ENCODE measurements at places on chromosomes 7 and 10. TPM values are rescaled to one million over a fixed set of nuclear protein-coding genes. Genes with fewer than 3 reads are reported as not detected.

GRCh38 chr10:91590904-91591796 is 41.7 kb downstream of the PPP1R3C start:
- DNase-seq = no peak

DNA sequence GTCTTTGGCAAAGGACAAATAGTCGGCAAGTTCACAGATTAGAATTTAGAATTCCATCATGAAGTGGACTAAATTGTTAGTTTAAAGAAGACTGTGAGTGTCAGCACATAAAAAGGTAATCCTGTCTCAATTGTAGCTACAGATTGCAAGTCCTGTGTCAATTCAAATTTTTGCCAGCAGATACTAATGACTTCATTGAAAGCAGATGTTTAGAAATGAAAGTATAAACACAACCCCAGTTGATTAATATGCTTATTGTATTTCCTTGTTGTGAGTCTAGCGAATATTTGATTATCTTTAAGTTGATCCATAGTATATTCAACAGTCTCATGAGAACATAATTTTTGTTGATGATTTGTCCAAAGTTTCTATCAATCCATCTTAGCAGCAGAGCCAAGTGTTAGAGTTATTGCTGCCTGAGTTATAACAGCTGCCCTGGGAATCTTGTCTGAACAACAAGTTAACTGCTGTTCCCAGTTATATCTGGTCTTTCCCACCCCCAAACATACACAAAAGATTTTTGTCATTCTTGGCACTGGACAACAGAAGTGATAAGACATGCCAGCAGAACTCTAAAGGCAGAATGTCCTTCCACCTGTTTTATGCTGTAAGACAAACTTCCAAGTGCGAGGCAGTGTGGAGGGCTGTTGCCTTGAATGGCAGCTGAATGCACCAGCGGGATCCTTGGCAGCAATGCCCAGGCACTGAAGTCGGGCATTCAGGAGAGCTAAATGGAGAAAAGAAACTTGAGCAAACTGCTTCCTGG is 21.3 kb upstream of the HERPUD2 start:
- DNase-seq = no peak

DNA sequence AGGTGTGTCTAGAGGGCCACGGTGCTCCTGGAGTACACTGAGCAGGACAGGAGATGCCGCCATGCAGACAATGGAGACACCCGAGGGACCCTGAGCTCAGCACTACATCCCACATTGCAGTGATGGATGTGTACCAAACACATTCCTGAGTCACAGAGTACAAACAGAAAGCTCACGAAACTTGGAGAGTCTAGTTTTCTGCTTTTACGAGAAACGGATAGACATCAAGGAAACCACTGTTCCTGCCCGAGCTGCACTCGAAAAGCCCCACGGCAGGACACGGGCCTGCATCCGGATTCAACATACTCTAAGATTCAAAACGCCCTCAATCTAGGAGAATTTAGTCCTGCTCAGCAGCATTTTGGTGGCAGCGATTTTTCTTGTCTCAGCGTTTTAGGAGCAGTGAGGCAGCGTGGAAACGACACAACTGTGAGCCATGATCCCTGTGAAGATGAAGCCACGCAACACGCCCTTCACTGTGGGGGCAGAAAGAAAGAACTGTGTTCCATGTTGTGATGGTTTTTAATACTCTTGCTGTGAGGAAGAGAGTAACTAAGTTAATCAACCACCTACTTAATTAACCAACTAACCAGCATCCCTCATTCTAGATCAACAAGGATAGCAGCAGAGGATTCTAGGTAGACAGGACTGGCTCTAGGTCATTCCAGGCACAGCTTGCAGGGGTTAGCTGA is 3.2 kb downstream of the TNS3 start:
- no peak for DNase-seq

H2AZ2 gene
- 302 TPM for total RNA-seq

DNA sequence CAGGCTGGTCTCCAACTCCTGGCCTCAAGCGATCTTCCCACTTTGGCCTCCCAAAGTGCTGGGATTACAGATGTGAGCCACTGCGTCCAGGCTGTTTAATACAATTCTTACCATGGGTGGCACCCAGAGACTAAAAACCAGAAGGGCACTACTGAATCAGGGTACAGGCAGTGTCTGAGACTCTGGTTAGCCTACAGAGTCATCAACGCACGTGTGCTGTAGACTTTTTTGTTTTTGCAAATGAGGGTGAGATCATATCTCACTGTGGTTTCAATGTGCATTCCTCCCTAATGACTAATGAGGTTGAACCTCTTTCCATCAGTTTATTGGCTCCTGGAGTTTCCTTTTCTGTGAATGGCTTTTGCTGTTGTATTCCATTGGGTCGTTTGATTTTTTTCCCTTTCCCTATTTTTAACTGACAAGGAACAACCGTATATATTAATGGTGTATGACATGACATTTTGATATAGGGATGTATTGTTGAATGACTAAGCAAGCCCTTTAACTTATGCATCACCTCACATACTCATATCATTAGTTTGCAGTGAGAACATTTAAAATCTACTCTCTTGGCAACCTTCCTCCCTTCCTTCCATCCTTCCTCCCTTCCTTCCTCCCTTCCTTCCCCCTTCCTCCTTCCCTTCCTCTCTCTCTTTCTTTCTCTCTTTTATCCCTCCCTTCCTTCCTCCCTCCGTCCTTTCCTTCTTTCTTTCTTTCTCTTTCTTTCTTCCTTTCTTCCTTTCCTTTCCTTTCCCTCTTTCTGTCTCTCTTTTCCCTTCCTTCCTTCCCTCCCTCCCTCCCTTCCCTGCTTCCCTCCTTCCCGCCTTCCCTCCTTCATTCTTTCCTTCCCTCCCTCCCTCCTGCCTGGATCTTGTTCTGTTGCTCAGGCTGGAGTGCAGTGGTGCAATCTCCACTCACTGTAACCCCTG is 9.3 kb upstream of the TMEM270 start:
- DNase-seq = peak; percentile 53

- DNase-seq = no peak
Observed at GRCh38 chr7:120743128-120743527, 114.8 kb downstream of the TSPAN12 start.

DNA sequence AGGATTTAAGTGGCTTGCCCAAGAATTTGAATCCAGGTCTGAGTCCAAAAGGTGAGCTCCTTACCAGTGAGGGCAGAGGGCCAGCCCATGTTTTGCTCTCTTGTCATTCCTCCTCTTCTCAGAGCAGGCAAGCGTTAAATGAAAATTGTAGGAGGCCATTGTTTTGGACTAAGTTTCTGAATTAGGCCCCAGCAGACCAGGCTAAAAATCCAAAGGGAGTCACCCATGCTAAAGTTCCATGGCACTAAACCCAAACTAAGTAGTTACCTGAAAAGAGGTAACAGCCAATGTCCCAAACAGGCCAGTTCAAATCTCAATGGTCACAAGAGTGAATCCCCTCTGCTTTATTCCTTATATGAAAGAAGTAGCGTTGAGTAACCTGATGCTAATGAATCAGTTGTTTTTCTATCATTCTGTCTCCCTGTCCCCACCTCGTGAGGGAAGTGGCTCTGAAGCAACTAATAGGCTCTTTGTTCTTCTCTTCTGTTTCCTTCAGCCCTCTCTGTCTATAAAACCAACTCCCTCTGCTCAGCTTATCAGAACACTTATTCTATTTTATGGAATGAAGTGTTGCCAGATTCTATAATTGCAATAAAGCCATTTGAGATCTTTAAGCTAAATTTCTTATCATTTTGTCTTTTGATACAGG is 17.5 kb upstream of the CDH23 start:
- no peak for DNase-seq

CPVL gene
- 0.33 TPM for total RNA-seq

DNA sequence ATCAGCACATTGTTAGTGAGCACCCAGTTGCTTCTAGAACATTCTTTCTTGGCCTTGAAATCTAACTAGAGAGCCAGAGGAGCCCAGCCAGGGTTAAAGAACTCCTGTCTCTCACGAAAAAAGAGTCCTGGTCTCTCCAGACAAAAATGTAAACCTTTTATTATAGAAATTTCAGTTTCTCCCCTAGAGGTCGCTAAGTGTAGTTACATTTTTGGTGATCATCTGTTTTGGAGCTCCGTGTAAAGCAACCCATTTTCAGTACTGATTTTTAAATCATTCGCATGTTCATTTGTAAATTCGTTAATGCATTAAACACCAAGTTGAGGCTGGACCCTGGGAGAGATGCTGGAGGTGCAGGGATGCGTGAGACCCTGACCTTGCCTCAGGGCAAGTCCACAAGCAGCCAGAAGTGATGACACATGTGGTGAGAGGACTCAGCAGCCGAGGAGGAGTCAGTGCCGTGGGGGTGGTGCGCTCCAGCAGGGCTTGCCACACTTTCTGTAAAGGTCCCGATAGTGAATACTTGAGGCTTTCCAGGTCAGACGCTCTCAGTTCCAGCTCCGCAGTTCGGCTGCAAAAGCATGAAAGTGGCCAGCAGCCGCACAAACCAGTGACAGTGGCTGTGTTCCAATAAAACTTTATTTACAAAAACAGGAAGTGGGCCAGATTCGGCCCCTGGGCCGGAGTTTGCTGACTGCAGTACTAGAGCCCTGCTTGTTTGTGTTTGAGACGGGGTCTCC is 578.6 kb upstream of the FOXK1 start:
- DNase-seq = no peak

GRCh38 chr7:103784646-103785286 is 204.7 kb downstream of the RELN start:
- DNase-seq = no peak

Data from activated CD8-positive, alpha-beta memory T cell treated with anti-CD3 and anti-CD28 coated beads, Interleukin-2, amount 10 ng/mL, durations not matched to agents 7 days and 5 days (primary cell).